ENCODE measurements at places on chromosomes 5 and 9. TPM values are rescaled to one million over a fixed set of nuclear protein-coding genes. Genes with fewer than 3 reads are reported as not detected.
A peak's percentile ranks its signal among the peaks of the same experiment; 100 is the strongest.

GRCh38 chr5:109713453-109713852 lies 23.7 kb downstream of the MAN2A1 start:
- DNase-seq = no peak

Gene GPR151
- not detected for total RNA-seq

DNA sequence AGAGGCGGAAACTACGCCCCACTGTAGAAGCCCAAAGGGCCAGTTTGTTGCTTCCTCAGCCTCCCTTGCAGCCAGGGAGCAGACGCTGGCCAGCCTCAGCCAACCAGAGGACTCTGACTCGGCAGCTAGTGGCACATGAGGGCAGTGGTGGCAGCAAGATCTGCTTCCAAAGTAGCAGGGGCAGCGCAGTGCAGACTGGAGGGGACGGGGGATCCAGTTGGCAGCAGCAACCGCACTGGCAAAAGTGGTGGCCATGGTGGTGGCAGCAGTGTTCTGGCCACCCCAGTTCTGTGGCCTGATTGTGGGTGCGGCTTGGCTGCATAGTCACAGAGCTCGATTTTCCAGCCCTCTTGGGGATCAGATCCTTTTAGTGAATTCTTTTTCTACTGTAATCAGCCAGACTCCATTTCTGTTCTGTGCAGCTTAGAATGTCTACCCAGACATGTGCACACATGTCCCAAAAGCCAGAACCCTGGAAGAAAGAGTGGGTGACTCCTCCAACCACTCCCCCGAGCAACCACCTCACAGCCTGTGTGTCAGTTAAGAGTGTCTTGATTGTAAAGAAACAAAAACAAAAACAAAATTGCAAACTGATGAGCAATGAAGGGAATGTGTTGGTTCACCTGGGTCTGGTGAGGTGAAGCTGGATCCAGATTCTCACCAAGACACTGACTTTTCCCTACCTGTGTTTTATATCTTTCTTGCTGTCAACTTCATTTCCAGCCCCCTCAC lies 11.0 kb upstream of the ZBTB43 start:
- DNase-seq = no peak

Gene SOHLH1
- total RNA-seq = not detected

Gene PTPN3
- 2.4 TPM for total RNA-seq

DNA sequence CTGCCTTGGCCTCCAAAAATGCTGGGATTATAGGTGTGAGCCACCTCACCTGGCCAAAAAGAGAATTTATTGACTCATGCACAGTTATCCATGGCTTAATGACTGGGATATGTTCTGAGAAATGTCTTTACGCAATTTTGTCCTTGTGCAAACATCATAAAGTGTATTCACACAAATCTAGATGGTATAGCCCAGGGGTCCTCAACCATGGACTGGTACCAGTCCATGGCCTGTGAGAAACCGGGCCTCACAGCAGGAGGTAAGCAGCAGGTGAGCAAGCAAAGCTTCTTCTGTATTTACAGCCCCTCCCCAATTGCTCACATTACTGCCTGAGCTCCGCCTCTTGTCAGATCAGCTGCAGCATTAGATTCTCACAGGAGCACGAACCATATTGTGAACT lies 12.4 kb upstream of the SIL1 start:
- peak; percentile 44 for DNase-seq

Gene TRIM23
- total RNA-seq = 11.8 TPM

DNA sequence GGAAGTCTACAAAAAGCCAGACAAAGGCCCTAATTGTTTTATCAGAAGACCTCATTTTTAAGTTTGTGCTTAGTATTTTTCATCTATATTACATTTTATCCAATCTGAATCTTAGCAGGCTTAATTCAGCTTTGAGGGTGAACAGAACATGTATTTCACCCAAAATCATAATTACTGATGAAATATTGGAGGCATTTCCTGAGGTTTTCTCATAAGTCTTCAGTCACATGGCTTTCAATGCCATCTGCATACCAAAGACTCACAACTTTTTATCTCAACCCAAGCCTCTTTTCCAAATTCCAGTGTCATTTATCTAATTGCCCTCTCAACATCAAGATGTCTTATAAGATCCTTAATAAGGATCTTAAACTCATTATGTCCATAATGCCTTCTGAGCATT lies 150.8 kb downstream of the TTC39B start:
- no peak for DNase-seq

Gene PCDHGB7
- 10.7 TPM for total RNA-seq

DNA sequence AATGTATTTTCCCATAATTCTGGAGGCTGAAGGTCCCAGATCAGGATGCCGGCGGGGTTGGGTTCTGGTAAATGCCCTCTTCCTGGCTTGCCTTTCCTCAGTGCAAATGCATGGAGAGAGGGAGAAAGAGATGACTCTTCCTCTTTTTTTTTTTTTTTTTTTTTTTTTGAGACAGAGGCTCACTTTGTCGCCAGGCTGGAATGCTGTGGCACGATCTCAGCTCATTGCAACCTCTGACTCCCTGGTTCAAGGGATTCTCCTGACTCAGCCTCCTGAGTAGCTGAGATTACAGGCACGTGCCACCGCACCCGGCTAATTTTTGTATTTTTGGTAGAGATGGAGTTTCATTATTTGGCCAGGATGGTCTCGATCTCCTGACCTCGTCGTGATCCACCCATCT lies 300.0 kb upstream of the TAS2R1 start:
- no peak for DNase-seq

GRCh38 chr9:71861618-71862017 lies 49.4 kb downstream of the ABHD17B start:
- no peak for DNase-seq

Gene ACTBL2
- not detected for total RNA-seq

GRCh38 chr5:36253575-36253974 lies 11.8 kb upstream of the NADK2 start:
- no peak for DNase-seq

GRCh38 chr9:92627651-92628050 lies 42.3 kb downstream of the IPPK start:
- no peak for DNase-seq

DNA sequence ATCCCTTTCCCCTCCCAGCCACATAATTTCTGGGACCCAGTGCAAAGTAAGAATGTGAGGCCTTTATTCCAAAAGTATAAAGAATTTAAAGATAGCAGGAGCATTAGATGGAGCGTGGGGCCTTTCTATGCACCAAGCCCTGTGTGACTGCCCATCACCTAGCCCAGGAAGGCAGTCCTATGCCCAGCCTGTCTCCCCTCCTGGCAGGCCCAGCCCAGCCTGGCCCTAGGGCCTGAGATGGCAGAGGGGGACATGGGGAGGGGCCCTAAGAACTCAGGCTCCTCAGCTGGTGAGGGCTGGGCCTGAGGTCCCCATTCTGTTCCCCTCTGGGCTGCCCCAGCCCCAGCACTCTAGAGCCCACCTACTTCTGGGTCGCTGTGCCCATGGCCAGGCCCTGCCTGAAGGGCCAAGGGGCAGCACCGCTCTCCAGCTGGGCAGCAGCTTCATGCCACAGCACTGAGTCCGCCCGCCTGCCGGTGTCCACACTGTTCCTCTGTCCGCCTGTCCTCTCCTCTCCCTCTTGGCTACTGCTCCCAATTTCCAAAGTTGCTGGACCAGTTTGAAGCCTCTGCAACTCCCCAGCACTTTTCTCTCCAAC lies 995 bp upstream of the SLC23A1 start:
- DNase-seq = no peak

GRCh38 chr5:152349683-152350526 lies 55.2 kb downstream of the NMUR2 start:
- peak; percentile 61 for DNase-seq

DNA sequence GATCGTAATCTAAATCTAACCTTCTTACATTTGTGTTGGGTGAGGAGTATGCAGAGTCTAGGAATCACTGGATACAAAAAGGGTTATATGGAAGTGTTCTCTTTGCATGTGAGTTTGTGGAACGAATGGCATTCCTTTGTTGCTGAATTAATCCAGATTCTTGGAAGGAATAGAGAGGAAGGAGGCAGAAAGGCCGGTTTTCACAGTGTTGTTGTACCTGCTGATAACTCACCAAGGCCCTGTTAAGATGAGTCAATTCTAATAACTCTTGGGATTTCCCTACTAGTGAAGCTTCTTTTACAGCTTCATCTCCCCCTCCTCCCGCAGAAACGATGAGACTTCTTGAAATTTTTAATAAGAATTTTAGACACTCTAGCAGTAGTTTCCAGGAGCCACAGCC lies 84.0 kb downstream of the ZSWIM6 start:
- no peak for DNase-seq

GRCh38 chr5:116137544-116138378 lies 52.9 kb downstream of the COMMD10 start:
- no peak for DNase-seq

GRCh38 chr5:150152636-150153462 lies 2.8 kb downstream of the PDGFRB start:
- DNase-seq = no peak

Gene RBM22
- 34.0 TPM for total RNA-seq

- DNase-seq = no peak
Measured at GRCh38 chr5:40914835-40915234, 5.5 kb downstream of the C7 start.

DNA sequence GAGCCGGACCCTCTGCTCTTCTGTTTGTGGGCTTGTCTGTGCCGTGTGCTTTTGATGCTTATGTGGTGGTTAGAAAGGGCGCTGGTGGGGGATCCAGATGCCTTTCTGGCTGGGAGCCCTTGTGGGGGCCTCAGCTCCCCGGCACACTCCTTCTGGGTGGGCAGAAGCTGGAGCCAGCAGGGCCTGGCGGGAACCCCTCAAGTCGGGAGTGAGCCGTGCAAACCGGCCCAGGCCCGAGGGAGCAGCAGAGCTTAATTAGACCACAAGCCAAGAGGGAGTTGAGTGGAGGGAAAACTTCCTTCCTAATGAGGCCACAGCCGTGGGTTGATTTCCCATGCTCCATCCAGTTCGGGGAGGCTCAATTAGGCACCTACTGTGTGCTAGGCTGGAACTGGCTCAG lies 76.0 kb upstream of the RNU6ATAC start:
- no peak for DNase-seq

Gene EGFL7
- 54.6 TPM for total RNA-seq

Gene GHR
- total RNA-seq = 0.53 TPM

- DNase-seq = no peak
Measured at GRCh38 chr5:88691230-88691582, 191.8 kb downstream of the MEF2C start.

- DNase-seq = peak; percentile 78
Measured at GRCh38 chr9:95313010-95313498, 4.5 kb downstream of the FANCC start.

- no peak for DNase-seq
Measured at GRCh38 chr9:123866497-123866896, 63.4 kb downstream of the DENND1A start.

Measured in WTC11 (cell line).